GM23248 (cell line): ENCODE measurements at places on chromosomes 2 and 18. TPM values are rescaled to one million over a fixed set of nuclear protein-coding genes. Genes with fewer than 3 reads are reported as not detected.

The SEMA4C gene
- 21.0 and 24.3 TPM in 2 replicates for total RNA-seq

DNA sequence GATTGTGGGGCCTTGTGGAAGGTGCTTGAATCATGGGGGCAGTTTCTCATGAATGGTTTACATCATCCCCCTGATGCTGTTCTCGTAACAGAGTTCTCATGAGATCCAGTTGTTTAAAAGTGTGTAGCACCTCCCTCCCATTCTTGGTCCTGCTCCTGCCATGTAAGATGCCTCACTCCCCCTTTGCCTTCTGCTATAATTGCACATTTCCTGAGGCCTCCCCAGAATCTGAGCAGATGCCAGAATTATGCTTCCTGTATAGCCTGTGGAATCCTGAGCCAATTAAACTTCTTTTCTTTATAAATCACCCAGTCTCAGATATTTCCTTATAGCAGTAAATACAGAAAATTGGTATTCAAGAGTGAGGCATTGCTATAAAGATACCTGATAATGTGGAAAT is 15.6 kb upstream of the WDR75 start:
- H3K27ac ChIP-seq = no peak overlapping the region
- H3K4me1 ChIP-seq = no peaks in the 10 kb centered on the region
- no peak for DNase-seq

DNA sequence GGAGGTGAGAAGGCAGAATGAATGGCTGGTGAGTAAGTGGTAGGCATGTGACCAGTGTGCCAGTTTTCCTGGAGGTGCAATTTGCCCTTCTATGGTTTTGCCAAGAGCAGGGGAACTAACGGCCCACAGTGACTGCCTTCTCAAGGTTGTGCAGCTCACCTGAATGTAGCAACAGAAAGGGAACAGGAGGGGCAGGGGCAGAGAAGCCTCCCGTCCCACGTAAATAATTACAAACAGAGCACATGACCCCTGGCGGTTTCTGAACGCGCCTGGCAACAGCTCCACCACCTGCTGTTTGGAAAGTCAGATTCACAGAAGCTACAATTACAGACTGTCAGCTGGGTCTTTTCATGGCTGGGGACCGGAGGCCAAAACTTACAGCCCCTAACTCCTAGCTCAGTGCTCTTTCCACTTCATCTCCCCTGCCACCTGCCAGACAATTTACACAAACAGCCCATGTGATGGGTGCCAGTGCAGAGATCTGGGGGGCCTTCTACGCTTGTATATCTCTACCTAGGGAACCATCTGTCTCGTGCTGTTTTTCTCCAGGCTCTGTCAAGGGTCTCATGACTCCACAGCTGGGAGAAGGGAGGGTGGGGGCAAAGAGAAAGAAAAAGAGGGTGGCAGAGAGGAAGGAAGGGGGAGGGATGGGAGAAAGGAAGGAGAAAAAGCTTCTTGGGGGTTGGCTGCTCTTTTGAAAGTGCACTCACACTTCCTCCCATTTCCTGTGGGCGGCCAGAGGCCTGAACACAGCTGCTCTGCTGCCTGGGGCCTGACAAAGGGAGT is 69.6 kb downstream of the POLR1A start:
- peak overlapping the region; percentile 78 for H3K27ac ChIP-seq
- H3K27me3 ChIP-seq = no peaks in the 10 kb centered on the region
- peaks cover 36% of the 10 kb centered on the region for H3K4me1 ChIP-seq

The COLEC11 gene
- total RNA-seq = not detected in 2 replicates

The FSIP2 gene
- not detected in 2 replicates for total RNA-seq

The HOXD10 gene
- 17.2 and 23.5 TPM in 2 replicates for total RNA-seq

The DCTN1 gene
- total RNA-seq = 172 and 176 TPM in 2 replicates

DNA sequence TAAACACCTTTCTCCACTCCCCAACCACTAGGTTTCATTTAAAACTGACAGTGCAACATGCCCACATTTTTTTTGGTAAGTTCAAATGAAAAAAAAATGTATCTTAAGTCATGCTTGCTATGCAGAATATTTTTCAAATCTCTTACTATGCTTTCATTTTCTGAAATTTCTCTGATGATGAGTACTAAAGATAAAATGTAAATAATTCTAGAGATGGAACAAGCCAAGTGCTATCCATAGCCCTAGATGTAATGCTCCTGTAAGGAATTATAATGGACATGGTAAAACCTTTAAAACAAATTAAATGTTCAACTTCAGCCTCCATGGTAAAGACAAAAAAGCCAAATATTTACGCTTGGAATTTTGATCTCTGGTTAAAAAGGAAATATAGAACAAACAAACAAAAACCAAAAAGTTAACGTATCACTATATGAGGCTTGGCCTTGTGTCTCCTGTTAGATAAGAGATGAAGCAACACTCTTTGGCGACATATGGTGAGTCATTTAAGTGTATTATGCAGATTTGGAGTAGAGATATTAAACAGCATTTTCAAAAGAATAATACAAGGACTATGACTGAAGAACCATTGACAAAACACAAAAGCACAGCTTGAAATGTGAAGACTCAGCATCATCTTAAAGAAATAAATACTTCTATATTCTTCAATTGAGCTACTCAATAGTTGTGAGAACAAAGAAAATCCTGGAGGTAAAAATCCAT is 392.0 kb upstream of the LYPD1 start:
- H3K4me3 ChIP-seq = no peak overlapping the region
- no peaks in the 10 kb centered on the region for H3K27me3 ChIP-seq
- DNase-seq = no peak
- H3K27ac ChIP-seq = no peak overlapping the region

DNA sequence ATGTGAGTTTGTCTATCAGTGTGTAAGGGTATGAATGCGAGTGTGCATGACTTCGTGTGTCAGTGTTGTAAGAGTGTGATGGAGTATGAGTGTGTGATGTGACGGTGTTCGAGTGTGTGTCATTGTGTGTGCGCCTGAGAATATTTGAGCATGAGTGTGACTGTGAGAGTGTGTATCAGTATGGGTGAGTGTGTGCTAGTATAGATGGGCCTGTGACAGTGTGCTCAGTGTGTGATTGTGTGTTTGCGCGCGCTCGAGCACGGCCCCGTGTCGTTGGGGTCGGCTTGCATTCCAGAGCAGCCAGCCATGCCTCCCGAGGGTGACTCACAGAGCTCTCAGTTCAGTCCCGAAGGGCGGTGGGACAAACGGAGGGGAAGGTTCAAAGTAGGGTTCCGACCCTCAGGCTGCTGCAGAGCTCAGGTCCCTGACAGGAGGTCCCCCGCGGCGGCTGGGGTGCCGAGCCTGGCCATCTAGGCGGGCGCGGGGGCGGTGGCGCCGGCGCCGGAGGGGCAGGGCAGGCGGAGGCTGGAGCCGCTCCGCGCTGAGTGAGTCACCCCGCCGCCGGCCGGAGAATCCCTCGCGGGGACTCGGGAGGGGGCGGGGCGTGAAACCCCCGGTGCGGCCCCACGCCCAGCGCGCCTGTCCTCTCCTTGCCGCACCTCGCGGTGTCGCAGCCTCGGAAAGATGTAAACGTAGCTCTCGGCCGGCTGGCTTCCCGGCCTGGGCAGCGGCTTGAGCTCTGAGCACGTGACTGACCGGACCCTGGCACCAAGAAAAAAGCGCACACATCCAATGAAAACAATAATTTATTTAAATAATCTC is 3.8 kb downstream of the DLX2 start:
- no peaks in the 10 kb centered on the region for H3K36me3 ChIP-seq
- H3K4me3 ChIP-seq = peak overlapping the region; percentile 83
- H3K27me3 ChIP-seq = no peaks in the 10 kb centered on the region
- H3K4me1 ChIP-seq = peaks cover 41% of the 10 kb centered on the region
- DNase-seq = peak; percentile 95
- peak overlapping the region; percentile 98 for H3K27ac ChIP-seq

DNA sequence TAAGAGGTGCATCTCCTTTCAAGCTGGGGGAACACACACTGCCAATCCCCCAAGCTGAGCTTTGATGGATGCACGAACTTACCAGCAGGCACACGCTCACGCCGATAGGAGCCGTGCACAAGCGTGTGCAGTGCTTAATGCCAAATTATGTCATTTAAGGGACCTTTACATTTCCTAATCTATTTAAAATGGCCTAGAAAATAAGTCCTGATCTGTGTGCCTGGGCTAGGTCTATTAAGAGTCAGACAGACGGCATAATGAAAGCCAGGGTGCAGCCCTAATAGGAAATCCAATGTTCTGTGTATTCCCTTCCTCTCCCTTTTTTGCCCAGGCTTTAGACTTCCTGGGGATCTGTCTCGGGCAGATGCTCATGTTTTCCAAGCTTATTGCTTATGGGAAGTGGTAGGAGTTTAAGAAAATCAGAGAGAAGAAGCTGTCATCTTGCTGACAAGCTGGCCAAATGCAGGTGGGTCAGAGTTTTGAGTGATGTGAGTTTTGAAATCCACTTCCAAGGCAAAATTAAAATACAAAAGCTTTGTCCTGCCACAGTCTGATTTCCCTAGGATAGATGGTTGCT is 142.6 kb downstream of the MYT1L start:
- H3K27me3 ChIP-seq = no peaks in the 10 kb centered on the region
- DNase-seq = no peak
- no peak overlapping the region for H3K27ac ChIP-seq
- no peaks in the 10 kb centered on the region for H3K36me3 ChIP-seq
- H3K4me1 ChIP-seq = no peaks in the 10 kb centered on the region

DNA sequence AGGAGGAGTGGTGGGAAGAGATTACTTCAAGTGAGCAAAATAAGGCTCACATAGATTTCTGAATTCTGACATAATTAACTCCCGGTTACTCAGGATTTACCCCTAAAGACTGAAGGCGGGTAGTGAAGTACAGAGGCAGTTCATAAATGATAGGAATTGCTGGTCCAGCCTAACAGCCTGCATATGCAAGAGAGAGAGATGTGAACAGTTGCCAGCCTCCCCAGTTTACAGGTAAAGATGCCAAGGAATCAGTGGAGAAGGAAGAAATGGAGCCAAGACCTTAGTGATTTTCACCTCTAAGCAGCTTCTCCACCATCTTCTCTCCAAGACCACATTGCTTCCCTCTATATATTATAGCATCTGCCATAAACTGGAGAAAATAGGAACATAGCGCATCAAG is 91.8 kb upstream of the THUMPD2 start:
- no peak overlapping the region for H3K4me3 ChIP-seq
- no peaks in the 10 kb centered on the region for H3K27me3 ChIP-seq
- H3K4me1 ChIP-seq = peaks cover 33% of the 10 kb centered on the region
- peak overlapping the region; percentile 25 for H3K27ac ChIP-seq

GRCh38 chr2:62330959-62331358 is 135.0 kb downstream of the B3GNT2 start:
- no peak overlapping the region for H3K27ac ChIP-seq
- H3K4me1 ChIP-seq = no peaks in the 10 kb centered on the region
- H3K36me3 ChIP-seq = no peaks in the 10 kb centered on the region
- 0 out of 2 replicates have a peak, but pooled peaks cover 5% of the 10 kb centered on the region for H3K27me3 ChIP-seq
- H3K4me3 ChIP-seq = no peak overlapping the region

The UGT1A5 gene
- not detected in 2 replicates for total RNA-seq

DNA sequence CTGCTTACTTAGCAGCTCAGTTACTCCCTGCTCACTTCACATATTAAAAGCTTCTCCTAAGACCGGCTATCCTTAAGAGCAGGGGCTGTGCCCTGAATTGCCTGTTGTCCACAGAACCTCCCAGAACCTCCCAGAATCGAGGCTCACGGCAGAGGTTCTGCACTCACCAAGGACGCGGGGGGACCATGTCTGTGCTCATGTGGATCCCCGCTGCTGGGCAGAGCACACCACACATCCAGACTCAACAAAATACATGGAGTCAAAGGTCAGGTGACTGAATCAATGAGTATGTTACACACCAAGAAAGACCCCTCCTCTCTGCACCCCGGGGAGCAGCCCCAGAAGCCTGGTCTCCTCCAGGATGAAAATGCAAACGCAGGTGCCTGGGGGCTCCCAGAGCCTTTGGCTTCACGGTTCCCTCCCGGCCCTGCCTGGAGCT is 149.0 kb downstream of the MBP start:
- H3K36me3 ChIP-seq = no peaks in the 10 kb centered on the region
- no peaks in the 10 kb centered on the region for H3K27me3 ChIP-seq
- no peaks in the 10 kb centered on the region for H3K4me1 ChIP-seq
- no peak for DNase-seq
- H3K4me3 ChIP-seq = no peak overlapping the region

- no peaks in the 10 kb centered on the region for H3K27me3 ChIP-seq
- H3K27ac ChIP-seq = no peak overlapping the region
- H3K36me3 ChIP-seq = no peaks in the 10 kb centered on the region
- no peaks in the 10 kb centered on the region for H3K4me1 ChIP-seq
- H3K4me3 ChIP-seq = no peak overlapping the region
Measured at GRCh38 chr18:24262087-24262486, 123.2 kb downstream of the CABYR start.

GRCh38 chr2:40642237-40642636 is 190.3 kb upstream of the SLC8A1 start:
- H3K27ac ChIP-seq = no peak overlapping the region
- peak; percentile 2 for DNase-seq
- no peak overlapping the region for H3K4me3 ChIP-seq
- no peaks in the 10 kb centered on the region for H3K27me3 ChIP-seq
- no peaks in the 10 kb centered on the region for H3K36me3 ChIP-seq

- DNase-seq = peak; percentile 89
- no peaks in the 10 kb centered on the region for H3K27me3 ChIP-seq
- H3K4me3 ChIP-seq = peak overlapping the region; percentile 51
- H3K4me1 ChIP-seq = peaks cover 47% of the 10 kb centered on the region
- no peaks in the 10 kb centered on the region for H3K36me3 ChIP-seq
Measured at GRCh38 chr2:176461098-176461808, 192.0 kb downstream of the MTX2 start.

- no peak for DNase-seq
- H3K4me3 ChIP-seq = no peak overlapping the region
- H3K27ac ChIP-seq = no peak overlapping the region
- peaks cover 31% of the 10 kb centered on the region for H3K27me3 ChIP-seq
- peaks cover 4% of the 10 kb centered on the region; the same call in 1 of the 2 replicates for H3K4me1 ChIP-seq
- no peaks in the 10 kb centered on the region for H3K36me3 ChIP-seq
Measured at GRCh38 chr2:233082931-233083755, 23.0 kb downstream of the INPP5D start.

The FAP gene
- total RNA-seq = 243 and 269 TPM in 2 replicates

- H3K4me3 ChIP-seq = no peak overlapping the region
- H3K4me1 ChIP-seq = no peaks in the 10 kb centered on the region
- DNase-seq = no peak
- no peak overlapping the region for H3K27ac ChIP-seq
Measured at GRCh38 chr2:118084491-118085089, 3.7 kb upstream of the INSIG2 start.

The IL1RL2 gene
- 2.3 and 2.9 TPM in 2 replicates for total RNA-seq

The TACR1 gene
- total RNA-seq = 0.11 and 0.13 TPM in 2 replicates

DNA sequence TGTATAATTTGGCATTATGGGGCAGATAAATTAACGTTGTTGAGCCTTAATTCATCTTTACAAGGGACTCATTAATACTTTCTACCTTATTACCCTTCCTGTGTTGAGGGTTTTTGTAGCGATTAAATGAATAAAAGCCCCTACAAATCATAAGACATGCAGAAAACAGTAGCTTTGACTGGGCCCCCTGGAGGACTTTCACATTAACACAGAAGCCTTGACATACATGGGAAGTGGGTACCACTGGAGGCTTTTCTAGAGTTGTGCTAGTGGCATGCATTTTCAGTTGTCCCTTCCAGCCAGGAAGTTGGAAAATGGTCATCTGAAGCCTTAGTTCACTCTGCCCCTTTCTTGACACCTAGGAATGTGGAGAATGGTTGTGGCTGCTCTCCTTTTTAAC is 30.2 kb downstream of the MTA3 start:
- H3K4me3 ChIP-seq = no peak overlapping the region
- DNase-seq = no peak
- no peak overlapping the region for H3K27ac ChIP-seq
- no peaks in the 10 kb centered on the region for H3K4me1 ChIP-seq
- H3K27me3 ChIP-seq = no peaks in the 10 kb centered on the region
